ENCODE measurements at places on chromosomes 16 and 17.

- DNase-seq = no peak
These were observed 4.1 kb upstream of the CDH3 start for GRCh38 chr16:68640972-68641371.

GRCh38 chr16:54033747-54034146, 252.8 kb downstream of the IRX3 start:
- DNase-seq = no peak

DNA sequence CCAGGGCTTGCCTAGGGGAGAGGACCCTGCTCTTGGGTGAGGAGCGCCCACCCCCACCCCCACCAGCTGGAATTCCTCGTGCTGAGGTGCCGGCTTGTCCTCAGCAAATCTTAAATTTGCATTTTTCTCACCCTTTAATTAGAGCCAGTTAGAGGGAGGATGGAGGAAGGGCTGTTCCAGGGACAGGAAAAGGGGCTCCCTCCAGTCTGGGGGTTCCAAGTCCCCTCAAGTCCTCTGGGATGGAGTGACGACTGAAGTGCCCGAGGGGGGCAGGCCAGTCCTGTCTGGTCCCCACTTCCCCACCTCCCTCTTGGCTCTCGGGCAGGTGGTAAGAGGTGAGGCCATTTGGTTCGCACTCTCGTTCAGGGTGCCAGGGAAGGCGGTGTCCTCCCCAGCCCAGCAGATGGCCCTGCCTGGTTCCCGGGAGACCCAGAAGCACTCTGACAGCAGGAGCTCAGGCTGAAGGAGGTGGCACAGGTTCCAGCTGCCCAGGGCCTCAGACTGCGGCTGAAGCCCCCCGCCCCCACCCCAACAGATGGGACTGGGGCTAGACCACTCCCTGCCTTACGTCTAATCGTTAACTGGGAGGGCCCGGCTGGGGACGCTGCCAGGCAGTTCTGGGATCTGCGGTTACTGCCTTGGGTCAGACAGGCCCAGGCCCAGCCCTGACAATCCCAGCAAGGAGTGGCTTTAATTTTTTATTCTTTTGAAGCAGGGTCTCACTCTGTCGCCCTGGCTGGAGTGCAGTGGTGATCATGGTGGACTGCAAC, 2.2 kb downstream of the RAB26 start:
- no peak for DNase-seq

GRCh38 chr17:79750650-79751545, 20.2 kb downstream of the ENPP7 start:
- no peak for DNase-seq

DNA sequence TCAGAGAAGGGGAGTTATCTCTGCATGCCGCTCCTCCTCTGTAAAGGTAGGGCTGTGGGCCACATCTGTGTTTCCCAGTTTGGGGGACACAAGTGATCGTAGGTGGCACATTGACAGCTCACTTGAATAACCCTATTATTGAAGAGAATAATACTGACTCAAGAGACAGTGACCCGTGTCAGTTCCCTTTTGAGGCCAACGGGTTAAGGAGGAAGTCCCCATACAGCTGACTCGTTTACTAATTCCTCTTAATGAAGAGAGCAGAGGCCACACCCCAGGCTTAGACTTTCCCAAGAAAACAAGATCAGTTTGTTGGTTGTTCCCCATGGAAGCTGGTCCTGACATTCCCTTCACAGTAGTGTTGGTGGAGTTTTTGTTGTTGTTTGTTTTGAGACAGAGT, 33.0 kb downstream of the IL4R start:
- no peak for DNase-seq

DNA sequence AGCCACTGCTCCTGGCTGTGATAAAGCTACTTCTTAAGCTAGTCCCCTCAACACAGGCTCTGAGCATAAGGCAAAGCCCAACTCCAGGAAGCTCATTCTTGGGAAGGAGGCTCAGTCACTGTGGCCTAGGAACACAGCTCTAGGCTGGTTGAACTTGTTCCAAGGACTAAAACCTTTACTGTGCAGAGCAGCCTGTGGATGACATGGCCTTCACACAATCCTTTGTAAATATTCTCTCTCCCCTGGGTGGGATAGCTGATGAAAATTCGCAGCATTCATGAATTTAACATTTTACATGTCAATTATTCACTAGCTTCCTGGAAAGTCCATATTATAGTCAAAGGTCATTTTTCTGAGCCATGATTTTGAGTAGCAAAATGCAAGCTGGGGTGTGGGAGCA, 28.9 kb downstream of the BEAN1 start:
- DNase-seq = no peak

- no peak for DNase-seq
These were observed 2.1 kb downstream of the FOXF1 start for GRCh38 chr16:86512301-86512859.

DNA sequence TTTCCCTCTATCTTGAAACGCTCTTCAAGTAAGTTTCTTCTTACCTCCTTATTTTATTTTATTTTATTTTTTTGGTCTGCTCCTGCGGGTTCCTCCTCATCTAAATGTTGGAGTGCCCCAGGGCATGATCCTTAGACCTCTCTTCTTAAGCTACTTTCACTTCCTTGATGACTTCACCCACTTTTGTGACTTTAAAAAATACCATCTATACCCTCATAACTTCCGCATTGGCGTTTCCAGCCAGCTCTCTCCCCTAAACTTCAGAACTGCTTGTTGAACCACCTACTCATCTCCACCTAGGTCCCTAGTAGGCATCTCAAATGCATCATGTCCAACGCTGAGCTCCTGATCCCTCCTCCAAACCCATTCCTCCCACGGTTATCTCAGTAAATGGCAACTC, 51.4 kb upstream of the NFAT5 start:
- no peak for DNase-seq

DNA sequence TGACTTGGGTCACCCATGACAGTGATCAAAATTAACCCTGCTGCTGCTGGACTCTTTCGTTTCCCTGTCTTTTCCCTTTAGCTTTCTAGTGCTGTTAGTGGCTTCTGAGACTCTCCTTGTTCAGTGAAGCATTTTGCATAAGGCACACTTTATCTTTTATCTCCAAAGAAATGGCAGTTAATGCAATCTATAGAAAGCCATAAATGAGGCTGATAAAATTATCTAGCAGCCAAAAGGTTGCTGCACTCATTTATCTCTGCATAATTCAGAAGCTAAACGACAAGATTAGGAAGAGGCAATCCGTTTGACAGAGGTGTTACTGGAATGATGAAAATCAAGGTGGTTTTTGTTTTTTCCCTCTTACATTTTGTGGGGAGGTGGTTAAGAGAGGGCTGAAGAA, 1109.5 kb upstream of the EEF2KMT start:
- DNase-seq = no peak

DNA sequence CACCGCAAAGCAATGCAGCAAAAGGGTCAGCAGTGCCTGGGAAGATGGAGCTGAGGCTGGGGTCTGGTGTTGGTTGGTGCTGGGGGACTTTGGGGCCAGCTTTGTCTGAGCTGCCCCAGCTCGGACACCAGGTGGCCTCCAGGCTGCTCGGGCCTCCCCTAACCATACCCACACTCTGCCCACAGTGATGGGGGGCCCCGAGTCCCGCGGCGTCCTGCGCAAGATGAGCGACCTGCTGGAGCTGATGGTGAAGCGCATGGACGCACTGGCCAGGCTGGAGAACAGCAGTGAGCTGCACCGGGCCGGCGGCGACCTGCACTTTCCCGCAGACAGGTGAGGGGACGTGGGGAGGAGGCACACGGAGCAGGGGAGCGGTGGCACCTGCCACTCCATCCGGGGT, 13.8 kb downstream of the MGAT5B start:
- DNase-seq = no peak

DNA sequence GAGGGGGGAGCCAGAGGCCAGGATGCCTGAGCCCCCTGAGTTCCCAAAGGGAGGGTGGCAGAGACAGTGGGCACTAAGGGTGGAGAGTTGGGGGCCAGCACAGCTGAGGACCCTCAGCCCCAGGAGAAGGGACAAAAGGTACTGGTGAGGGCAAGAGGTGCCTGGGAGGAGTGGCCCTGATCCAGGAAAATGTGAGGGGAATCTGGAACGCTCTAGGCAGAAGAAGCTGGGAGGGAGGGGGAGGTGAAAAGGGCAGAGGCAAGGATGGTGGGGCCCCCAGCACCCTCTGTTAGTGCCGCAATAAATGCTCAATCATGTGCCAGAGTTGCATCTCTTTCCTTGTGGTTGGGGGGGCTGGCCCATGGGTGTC, 1.1 kb downstream of the TCAP start:
- no peak for DNase-seq

DNA sequence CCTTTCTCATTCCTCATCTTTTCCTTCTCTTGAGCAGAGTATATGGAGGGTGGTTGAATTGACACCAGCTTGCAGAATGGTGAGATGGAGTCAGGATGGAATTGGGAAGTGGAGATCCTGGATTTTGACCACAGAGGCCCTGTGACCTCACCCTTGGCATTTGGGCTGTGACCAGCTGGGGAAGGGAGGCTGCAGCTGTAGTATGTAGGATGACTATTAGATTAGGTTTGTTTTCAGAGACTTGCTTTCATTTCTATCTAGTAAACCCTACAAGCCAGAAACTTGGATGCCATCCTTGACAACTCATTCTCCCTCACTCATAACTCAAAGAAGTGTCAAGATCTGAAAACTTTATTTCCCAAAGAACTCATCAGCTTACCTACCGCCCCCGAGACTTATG, 5.9 kb downstream of the GNGT2 start:
- no peak for DNase-seq

DNA sequence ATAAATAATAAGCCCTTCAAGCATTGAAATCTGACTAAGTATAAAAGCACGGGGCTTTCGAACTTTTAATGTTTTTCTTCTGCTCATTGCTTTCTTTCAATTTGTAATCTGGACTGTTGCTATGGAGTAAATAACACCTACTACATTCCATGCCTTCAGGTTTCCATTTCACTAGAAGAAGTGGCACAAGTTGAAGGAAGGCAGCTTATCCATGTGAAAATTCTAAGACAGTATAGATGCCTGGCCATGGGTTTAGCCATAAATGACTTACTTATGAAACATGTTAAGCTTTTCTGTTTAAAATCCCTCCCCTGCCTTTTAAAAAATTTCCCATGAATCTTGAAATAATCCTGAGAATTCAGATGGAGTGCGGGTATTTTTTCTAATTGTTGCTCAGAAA, 30.6 kb downstream of the KCNJ16 start:
- no peak for DNase-seq

GRCh38 chr16:83310816-83311215, 497.0 kb upstream of the HSBP1 start:
- DNase-seq = no peak

DNA sequence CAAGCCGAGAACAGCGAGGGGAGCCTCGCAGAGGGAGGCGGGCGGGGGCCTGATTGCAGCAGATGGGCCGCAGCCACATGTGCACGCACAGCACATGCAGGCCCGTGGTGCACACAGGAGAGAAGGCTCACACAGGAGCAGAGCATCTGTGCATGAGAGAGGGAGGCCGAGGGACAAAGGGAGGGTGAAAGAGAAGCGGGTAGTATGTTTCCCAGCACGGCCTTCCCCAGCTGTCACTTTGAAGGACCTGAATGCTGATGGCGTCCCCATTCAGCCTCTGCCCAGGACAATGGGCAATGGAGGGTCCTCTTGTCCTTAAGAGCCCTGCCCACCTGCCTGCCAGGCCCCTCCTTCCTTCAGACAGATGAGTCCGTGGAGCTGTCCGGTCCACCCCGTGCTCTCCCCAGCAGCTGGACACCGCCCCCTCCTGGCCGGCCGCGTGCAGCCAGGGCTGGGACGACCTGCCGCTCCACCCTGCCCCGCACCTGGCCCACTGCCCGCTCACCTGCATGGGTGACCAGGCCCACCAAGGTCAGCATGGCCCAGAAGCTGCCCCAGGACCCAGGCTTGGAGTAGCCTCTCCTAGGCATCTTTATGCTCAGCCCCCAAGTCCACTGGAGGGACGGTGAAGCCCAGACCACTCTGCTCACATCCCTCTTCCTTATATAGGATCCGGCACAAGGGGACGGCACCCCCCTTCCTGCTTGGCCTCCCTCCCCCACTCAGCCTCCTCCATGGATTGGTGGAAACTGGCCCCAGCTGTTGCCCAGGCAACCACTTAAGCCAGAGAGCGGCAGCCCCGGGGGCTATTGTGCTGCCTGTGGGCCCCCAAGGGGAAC, at the start of gene BTBD17:
BTBD17 (minus strand) TSS at position 639 of the 839 bp plus-strand sequence; CDS start at position 590, 49 bp downstream.
- no peak for DNase-seq

DNA sequence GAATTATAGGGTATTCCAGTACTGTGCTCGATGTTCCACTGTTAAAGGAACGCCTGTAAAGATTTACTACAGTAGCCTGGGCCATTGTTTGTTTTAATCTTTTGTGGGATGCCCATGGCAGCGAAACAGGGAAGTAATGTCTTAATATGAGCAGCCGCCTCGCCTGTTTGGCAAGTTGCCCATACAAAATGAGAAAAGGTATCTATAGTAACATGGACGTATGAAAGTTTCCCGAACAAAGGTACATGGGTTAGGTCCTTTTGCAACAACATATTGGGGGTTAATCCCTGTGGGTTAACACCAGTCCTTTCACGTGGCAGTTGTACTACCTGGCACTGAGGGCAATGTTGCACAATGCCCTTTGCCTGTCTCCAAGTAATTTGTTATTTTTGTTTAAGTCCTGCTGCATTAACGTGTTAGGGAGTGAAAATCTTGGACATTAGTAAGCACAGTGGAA, 21.1 kb upstream of the TMC5 start:
- DNase-seq = no peak

GRCh38 chr17:17201907-17202306, 4.2 kb downstream of the PLD6 start:
- no peak for DNase-seq

DNA sequence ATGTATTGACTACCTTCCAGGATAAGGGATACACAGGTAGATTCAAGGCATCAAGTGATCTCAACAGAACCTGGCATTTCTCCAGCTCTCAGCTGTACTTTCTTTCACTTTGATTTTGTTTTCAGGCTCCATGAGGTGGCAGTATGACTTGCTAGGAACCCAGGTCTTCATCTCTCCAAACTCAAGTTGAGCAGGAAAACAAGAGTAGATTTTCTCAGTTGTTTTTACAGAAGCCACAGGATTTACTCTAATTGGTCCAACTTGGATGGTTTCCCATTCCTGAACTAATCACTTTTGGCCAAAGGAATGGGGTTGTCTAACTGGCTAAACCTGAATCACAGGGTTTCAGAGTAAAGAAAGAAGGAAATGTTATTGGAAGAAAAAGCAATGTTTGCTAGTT, 146.6 kb downstream of the TRIM37 start:
- peak; percentile 40 for DNase-seq

- no peak for DNase-seq
These were observed 89.8 kb downstream of the TMEM100 start for GRCh38 chr17:55632893-55633292.

DNA sequence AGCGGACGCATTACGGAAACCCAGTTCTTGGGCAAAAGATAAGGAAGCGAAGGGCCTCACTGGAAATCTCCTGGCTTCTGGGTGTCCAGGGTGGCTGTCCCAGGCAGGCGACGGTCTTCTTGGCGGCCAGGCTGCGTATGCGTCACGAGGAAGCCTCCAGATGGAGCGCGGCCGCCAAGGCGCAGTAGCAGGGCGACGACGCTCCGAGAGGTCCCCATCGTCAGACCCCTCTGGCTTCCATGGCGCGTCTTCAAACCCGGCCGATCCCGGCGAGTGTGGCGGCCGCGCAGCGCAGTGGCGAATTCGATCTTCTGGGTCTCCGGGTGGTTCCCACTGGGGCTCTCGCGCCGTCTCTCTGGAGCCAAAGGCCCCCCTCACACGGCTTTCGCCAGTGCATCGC, 13.8 kb upstream of the ANKRD40CL start:
- no peak for DNase-seq
